ENCODE measurements at places on chromosomes 13 and 19.

GRCh38 chr19:58089846-58090245 lies 8.2 kb downstream of the ZSCAN18 start:
- DNase-seq = no peak

DNA sequence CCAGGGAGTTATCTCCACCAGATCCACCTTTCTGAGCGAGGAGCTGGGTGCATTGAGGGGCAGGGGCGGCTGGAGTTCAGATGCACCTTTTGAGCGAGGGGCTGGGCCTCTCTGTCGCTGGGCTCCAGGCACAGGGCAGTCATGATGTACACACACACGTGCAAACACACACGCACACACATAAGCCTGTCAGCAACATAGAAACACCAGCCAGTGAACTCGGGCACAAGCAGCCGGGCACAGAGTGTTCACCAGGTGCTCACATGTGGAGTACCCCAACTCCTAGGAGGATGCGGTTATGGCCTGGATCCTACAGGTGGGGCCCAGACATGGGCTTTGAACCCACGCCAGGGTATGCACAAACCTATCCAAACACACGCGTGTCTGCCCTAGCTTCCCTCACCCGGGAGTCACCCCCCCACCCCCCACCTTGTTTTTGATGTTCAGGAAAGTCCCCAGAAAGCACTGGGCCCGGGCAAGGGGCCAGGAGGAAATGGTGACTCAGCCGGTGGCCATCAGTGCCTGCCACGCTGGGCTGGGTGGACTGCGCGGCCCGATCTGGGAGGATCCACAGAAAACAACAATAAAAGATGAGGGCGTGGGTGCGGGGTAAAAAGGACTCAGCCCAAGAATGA lies 13.3 kb downstream of the ARRDC2 start:
- DNase-seq = peak; percentile 88

DNA sequence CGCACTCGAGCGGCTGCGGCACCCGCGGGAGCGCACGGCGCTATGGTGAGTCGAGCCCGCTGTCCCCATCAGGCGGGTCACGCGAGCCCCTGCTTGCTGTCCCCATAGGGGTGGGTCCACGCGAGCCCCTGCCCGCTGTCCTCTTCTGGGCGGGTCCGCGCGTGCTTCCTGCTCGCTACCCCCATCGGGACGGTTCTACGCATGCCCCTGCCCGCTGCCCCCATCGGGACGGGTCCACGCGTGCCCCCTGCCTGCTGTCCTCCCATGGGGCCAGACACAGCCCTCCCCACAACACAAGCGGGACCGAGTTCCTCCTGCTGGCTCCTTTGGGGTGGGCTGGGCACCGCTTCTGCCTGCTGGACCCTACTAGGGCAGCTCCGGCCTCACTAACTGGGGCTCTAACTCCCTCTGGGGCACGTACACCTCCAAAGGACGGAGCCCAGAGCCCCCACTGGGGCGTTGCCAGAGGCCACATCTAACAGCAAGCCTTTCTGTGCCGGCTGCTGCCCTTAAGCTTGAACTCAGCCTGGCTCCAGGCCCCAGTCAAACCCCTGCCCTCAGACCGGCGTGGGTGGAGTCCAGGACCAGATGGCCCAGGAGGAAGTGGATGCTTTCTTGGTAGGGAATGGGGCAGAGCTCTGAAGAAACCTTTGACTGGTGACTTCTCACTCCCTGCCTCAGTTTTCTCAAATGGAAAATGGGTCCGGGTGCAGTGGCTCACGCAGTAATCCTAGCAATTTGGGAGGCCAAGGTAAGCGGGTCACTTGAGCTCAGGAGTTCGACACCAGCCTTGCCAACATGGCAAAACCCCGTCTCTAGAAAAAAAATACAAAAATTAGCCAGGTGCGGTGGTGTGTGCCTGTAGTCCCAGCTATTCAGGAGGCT lies 722 bp downstream of the COLGALT1 start:
- peak; percentile 42 for DNase-seq

DNA sequence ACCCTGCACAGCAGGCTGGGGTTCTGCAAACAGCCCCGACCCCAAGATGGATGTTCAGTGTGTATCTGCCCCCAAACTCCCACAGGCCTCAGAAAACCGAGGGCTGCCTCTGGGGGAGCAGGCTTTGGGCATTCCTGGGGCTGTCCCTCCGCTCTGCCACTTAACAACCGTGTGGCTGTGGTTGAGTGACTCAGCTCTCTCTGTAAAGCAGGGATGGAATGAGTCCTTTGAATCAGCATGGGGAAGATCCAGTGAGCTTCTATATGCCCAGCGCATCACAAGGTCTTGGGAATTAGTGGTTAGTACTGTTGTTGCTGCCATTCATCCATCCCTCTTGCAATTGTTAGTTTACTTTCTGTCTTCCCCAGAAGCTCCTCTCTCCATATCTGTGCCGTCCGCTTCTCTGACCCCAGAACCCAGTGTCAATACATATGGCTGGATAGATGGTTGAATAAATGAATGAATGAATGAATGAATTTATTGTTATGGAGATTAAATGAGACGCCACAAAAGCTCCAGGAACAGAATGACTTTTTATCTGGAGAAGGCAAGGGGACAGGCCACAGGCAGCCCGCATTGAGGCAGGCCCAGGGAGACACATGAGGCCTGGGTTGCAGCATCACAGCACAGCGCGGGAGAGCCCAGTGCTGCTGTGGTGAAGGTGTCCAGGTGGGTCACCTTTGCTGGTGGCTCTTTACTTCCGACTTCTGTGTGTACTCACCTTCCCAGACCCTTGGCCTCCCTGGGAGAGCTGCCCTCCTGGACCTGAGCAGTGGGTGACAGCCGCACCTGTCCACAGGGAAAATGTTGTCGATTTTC lies 89.2 kb downstream of the RGCC start:
- DNase-seq = no peak

- DNase-seq = no peak
Measured at GRCh38 chr13:67855741-67856238, 625.7 kb upstream of the PCDH9 start.

DNA sequence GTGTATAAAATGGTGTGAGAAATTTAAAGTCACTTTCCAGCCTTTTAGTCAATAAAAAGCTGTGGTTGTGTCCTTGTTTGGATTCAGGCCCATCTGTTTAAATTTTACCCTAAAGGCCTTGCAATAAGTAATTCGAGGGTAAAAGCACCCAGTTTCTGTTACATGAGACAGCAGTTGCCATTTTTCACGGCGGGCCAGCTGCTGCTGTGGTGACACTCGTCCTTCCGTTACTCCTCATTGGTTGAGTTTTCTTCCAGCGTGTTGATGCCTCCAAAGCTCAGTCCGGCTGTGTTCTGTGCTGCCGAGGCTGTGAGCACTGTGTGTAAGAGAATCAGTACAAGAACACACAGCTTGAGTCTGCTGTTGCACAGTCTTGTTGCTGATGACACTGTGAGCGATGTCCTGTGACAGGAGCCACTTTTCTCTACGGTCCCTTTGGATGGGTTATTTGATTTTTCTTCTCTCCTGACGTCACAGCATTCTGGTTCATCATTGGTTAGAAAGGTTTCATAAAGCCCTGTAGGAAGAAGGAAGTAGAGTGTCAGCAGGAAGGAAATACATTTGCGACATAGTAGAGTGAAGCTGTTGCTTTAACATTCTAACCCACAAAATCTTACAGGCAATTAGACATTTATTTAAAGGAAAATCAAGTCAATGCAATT lies 602.5 kb upstream of the ARGLU1 start:
- no peak for DNase-seq

DNA sequence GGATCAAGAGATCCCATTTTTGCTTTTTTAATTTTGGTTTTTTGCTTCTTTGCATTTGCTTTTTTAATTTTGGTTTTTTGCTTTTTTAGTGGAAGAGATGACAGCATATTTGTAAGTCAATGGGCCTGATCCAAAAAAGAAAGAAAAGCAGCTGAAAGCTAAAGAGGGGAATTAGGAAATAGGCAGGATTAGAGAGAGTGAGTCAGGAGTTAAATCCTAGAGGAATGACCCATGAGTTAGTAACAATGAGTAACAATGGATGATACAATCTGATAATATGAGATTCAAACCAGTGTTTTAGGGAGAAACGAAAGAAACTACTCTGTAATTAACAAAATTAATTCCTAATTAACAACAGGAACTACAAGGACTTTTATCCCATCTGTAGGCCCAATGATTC lies 111.2 kb upstream of the SGCG start:
- DNase-seq = no peak

GRCh38 chr13:109285586-109285985 lies 500.8 kb downstream of the IRS2 start:
- no peak for DNase-seq

DNA sequence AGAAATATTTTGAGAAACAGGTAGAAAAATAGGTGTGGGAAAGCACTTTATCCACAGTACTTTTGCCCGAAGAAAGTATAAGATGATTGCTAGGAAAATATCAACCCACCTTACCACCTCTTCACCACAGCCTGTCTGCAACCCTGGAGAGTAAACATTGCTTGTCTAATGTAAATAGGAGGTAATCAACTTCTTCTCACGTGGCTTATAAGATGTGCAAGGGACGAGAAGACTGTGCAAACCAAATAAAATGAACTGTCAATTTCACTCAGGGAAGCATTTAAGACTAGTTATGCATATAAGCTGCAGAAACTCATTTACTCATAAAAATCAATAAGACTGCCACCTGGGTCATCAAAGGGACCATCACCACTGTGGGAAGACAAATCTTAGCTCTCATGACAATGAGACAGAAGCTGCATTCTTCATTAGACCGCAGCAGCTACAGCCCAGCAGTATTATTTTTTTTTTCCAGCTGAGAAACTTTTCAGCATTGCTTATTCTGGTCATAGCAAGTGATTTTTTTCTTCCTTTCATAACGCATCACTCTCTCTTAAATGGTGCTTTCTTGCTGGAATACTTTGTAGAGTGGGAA lies 807.7 kb upstream of the GPC6 start:
- DNase-seq = no peak

- no peak for DNase-seq
Measured at GRCh38 chr19:5957170-5957569, 20.8 kb downstream of the RANBP3 start.

GRCh38 chr19:16381756-16382401 lies 57.3 kb downstream of the KLF2 start:
- DNase-seq = no peak

- DNase-seq = no peak
Measured at GRCh38 chr13:101181076-101181685, 235.1 kb downstream of the NALCN start.

DNA sequence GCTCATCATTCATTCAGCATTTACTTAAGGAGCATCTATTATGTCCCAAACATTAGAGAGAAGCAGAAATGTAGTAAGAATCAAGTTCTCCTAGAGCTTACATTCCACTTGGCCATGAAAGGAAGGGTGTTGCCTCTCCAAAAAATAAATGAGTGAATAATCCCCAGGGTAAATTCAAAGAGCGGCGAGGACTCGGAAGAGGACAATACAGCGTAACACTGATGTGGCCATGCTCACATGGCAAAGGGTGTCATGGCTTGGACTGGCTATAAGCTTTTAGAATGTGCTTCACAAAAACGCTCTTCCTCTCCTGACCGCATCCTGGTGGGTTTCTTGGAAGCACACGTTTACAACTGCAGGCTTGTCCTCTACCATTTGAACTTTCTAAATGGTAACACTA lies 290.2 kb downstream of the IRS2 start:
- DNase-seq = no peak

DNA sequence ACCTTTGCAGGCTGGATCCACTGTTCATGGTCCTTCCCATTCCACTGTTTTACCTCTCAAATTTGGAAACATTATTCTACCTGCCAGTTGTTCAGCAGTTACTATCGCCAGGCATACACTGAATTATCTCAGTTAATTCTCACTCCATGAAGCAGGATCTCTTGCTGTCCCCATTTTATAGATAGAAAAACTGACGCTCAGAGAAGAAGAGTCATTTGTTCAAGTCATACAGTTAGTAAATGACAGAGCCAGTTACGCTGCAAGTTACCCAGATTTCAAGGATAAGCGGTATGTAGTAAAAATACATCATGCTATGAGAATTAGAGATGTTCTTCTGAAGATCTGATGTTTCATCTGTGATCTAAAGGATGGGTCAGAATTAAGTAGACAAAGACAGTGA lies 40.2 kb upstream of the IGSF23 start:
- no peak for DNase-seq

DNA sequence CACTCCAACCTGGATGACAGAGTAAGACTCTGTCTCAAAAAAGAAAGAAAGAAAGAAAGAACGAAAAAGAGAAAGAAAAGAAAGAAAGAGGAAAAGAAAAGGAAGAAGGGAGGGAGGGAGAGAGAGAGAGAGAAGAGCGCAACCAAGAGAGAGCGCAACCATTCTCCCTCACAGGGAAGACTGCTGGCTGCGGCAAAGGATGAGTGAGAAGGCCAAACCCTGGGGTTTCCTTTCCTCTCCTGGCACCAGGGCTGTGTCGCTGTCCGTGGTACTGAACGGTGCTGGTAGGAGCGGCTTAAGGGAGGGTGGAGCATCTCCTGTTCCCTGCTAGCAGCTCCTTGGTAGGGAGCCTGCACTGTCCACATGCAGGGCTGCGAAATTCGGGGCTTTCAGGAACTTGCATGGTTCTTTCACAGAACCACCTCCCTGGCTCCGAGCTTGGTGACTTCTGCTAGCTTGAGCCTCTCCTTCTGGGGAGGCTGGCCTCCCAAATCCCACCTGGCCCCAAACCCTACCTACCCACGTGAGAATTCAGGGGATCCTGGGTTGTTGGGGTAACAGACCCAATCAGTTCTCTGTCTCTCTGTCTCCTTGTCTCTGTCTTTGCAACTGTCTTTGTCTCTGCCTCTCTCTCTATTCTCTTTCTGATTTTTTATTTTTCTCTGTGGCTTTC lies 51.1 kb upstream of the ZNRF4 start:
- peak; percentile 59 for DNase-seq

DNA sequence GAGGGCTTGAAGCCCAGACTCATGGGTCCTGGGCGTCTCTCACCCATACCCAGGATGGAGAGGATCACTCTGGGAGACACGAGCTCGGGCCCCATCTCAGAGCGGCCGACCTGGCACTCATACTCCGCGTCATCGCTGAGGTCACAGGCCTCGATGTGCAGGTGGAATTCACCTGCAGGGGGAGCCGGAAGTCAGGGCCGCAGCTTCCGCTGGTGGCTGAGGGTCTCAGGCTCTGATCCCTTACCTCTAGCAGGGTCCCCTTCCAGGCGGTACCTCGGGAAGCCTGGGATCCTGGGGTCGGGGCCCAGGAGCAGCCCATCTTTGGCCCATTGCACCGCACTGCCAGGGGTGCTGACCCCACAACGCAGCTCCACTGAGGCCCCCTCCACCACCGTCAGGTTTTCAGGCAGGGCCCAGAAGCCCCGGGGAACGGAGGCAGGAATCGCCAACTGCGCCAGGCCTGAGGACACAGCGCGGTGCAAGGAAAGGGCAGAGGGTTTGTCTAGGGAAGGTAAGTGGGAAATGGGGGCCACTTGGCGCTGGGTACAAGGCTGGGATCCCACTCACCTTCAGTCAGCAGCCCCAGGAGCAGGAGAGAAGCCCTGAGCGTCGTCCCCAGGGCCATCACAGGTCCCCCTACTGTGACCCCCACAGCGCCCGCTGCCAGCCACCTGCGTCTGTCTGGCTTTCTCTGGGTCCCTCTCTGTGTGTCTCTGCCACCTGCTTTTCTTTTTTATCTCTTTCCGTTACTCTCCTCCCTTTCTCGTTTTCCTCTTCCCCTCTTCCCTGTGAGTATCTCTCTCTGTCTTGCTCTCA lies 883 bp downstream of the NPHS1 start:
- DNase-seq = no peak
